ENCODE measurements at places on chromosomes 16 and 17.
A peak's percentile ranks its signal among the peaks of the same experiment; 100 is the strongest.

DNA sequence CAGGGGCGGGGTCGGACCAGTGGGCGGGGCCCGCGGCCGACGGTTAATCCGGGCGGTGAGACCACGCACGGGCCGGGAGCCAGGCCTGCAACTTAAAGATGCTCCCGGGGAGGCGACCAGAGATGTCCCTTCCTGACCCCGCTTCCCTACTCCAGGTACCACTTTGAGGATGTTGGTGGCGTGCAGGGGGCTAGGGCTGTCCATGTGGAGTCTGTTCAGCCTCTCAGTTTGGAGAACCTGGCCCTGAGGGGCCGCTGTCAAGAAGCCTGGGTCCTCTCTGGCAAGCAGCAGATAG lies 580 bp downstream of the RANGRF start:
- no peak for DNase-seq

DNA sequence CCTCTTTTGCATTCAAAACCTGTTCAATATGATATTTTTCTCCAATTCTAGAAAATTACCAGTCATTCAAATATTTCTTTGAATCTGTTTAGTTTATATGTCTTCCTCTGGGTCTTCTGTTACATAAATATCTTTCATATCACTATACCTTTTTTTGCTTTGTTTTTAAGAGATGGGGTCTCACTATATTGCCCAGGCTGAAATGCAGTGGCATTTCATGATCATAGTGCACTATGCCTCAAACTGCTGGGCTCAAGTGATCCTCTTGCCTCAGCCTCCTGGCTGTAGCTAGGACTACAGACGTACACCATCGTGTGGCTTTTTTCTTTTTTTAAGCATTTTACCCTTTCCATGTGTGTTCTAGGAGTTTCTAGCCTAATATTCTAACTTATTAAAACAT lies 38.8 kb downstream of the NSRP1 start:
- DNase-seq: no peak

GRCh38 chr16:16109453-16110110 lies 113.7 kb downstream of the ABCC6 start:
- DNase-seq: no peak

- no peak for DNase-seq
Observed at GRCh38 chr17:55312852-55313251, 48.1 kb downstream of the HLF start.

DNA sequence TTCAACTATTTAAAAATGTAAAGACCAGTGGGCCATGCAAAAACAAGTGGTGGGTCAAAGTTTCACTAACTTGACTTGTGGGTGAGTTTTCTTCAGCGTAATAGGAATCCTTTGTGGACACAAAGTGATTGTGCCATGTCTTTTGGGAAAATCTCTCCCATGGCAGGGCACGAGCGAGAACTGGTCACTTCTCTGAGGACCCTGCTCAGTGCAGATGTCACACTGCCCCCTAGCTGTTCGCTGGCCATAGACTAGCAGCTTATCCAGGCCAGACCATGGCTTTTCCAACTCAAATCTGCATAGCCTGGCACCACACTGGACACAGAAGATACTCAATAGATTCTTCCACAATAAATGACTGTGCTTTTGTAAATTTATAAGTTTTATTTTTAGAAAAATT lies 306.0 kb upstream of the CCL2 start:
- no peak for DNase-seq

- peak; percentile 54 for DNase-seq
Observed at GRCh38 chr17:77882481-77883212, 75.9 kb upstream of the TNRC6C start.

DNA sequence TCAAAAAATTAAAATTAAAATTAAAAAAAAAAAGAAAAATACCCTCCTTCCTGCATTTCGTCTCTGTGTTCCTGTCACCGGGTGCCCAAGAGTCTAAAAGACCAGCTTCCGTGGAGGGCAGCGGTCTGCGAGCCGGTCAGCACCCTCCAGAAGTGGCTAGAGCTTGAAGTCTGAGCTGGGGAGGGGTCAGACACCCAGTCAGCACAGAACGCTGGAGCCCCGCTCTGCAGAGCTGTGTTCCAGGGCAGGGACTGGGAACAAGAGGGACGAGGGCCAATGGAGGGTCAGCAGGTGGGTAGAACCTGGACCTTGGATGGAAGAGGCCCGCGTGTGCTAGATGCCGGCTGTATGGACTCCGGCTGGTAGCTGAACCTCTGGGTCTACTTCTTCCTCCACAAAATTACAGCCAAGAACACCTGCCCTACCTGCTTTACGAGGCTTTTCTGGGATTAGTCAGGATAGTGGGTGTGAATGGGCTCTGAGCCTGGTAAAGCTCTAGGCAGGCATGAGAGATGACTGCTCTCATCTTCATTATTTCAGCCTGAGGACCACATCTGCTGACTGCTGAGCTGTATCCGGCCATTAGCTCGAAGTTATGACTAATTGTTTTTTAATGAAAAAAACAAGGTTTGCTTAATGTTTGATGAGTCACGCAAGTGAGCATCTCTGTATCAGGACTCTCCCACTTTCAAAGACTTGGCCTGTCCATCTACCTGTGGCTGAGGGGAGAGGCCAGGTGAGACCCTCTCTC lies 5.9 kb downstream of the TRPV1 start:
- DNase-seq: no peak

DNA sequence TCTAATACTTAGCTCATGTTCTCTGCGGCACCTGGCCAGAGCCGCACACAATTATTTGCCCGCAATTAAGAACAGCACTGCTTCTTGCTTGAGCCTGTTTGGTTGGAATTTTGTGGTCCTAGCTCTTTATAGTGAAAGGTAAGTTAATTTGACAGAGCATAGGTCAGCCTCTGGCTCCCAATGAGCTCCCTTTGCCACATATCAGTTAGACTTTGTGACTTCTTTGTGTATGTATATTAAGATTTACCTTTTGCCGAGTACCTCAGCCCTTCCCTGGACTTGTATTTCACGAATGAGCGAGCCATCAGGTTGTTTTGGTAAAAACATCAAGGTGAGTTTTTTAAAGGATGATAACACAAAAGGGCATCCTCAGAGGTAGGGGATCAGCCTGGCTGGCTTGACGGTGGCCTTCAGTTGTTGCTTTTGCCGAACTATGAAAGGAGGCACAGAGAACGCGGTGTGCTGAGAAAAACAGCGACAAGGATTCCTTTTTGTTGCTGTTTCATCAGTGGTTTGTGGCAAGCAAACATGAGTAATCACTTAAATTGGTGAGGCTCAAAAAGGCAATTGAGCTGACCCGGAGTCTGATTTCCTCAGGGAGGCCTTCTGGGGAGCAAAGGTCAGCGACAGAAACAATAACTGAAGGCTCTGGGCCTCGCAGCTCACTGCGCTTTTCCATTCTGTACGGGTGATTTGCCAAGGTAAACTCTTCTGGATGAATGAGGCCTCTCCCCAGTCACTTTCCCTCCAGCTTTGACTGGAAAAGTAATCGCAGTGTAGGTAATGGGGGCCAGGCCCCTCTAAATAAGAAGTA lies 163.6 kb downstream of the HS3ST3A1 start:
- DNase-seq: no peak

- no peak for DNase-seq
Observed at GRCh38 chr16:65657071-65657494, 535.2 kb upstream of the CDH11 start.

DNA sequence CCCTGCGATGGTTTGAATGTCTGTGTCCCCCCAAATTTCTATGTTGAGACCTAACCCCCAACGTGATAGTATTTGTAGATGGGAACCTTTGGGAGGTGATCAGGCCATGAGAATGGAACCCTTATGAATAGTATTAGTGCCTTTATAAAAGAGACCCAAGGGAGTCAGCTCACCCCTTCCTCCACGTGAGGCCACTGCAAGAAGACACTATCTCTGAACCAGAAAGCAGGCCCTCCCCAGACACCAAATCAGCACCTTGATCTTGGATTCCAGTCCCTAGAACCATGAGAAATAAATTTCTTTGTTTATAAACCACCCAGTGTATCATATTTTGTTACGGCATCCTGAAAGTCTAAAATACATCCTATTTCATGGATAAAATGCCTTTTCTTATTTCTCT lies 64.4 kb upstream of the LRRC37A3 start:
- no peak for DNase-seq

- DNase-seq: no peak
Observed at GRCh38 chr17:76868669-76869495, 678 bp downstream of the MGAT5B start.

- no peak for DNase-seq
Observed at GRCh38 chr17:78780335-78780734, 1.7 kb downstream of the CYTH1 start.

DNA sequence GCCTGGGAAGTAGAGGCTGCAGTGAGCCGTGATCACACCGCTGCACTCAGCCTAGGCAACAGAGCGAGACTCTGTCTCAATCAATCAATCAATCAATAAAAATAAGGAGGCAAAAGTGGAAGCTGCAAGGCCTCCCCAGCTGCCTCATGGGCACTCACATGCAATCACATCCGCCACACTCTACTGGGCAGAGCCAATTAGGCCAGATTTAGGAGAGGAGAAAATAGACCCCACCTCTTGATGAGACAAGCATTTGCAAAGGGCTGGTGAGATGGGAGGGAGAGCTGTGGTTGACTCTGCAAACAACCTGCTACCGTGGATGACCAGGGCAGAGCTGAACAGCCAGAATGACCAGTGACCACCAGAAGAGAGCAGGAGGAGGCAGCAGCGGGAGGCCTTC lies 14.7 kb upstream of the GSG1L start:
- no peak for DNase-seq

DNA sequence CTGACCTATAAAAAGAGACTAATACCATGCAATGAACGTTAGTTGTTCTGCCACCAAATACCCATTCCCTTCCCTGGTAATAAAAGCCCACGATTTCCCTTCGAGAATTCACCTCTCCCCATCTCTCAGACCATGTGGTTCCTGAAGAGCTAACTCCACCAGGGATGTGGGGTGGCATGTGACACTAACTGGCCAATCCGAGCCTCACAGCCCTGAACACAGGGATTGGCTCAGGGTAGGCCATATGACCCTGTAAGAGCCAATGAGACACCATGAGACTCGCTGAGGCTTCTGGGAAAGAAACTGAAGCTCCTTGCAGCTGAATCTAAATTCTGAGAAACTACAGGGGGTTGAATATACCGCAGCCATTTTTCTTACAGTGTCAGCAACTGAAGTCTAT lies 21.1 kb downstream of the HELZ start:
- DNase-seq: no peak

DNA sequence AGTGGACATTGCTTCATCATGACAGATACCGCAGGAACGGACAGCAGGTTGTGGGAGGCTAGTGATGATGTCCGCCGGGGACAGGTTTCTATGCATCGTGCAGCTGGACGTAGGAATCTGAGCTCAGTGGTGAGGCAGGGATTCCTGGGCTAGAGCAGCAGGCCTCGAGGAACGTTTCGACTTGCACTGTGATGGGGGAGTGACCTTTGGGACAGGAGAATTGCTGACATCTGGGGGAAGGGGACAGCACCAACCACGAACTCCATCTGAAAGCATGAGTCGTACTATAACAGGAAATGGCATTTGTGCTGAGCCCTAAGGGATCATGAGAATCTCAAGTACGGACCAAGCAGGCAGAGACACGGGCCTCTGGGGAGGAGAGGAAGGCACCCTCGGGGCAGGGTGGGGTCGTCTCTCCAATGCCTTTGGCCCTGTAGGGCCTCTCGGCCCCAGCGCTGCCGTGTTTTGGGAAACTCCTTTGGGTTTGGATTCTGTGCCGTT lies 65.8 kb upstream of the ENDOV start:
- no peak for DNase-seq

- no peak for DNase-seq
Observed at GRCh38 chr17:64773836-64774761, 112.0 kb upstream of the SMURF2 start.

DNA sequence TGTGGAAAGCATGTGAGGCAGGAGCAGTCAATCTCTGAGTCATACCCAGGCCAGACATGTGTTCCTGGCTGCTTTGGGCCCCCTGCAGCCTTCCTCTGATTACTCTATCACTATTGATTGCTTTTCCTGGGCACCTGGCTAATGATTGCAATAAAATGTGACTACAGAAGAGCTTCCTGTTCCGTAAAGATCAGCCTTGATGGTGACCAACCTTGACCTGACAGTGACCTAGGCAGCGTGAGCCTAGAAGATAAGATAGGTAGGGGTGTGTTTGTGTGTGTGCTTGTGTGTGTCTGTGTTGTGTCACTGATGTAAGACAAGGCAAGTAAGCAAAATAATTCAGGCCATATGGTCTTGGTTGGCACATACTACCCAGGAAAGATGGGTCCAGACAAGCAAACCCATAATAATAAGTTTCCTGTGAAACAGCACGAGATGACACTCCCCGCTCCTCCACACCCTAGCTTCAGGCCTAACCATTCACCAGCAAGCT lies 367.7 kb upstream of the CDH11 start:
- DNase-seq: no peak

GRCh38 chr17:27977751-27978688 lies 64.5 kb upstream of the NLK start:
- DNase-seq: no peak
